HuH-7.5 (cell line): ENCODE measurements at places on chromosomes 6 and 20.

DNA sequence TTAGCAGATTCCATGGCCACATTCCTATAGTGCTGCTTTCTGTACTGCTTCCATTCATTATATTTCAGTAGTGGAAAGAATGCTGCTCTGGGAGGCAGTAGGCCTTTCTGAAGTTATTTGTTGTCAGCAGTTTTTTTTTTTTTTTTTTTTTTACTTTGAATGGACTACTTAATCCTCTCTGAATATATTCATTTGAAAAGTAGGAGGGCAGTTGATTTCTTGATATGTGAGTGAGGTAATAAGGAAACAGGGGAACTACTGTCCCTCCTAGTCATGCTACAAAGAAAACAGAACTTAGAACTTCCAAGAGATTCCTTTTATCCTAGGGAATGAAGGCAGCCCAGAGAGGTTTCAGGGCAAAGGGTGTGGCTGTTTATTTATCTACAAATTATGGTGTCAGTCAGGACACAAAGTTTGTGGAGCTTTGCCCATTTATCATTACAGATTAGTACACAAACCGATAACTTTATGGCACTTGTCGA is 155.9 kb downstream of the JARID2 start:
- no peak for DNase-seq

- no peak for DNase-seq
Measured at GRCh38 chr6:38233161-38233791, 406.5 kb downstream of the BTBD9 start.

DNA sequence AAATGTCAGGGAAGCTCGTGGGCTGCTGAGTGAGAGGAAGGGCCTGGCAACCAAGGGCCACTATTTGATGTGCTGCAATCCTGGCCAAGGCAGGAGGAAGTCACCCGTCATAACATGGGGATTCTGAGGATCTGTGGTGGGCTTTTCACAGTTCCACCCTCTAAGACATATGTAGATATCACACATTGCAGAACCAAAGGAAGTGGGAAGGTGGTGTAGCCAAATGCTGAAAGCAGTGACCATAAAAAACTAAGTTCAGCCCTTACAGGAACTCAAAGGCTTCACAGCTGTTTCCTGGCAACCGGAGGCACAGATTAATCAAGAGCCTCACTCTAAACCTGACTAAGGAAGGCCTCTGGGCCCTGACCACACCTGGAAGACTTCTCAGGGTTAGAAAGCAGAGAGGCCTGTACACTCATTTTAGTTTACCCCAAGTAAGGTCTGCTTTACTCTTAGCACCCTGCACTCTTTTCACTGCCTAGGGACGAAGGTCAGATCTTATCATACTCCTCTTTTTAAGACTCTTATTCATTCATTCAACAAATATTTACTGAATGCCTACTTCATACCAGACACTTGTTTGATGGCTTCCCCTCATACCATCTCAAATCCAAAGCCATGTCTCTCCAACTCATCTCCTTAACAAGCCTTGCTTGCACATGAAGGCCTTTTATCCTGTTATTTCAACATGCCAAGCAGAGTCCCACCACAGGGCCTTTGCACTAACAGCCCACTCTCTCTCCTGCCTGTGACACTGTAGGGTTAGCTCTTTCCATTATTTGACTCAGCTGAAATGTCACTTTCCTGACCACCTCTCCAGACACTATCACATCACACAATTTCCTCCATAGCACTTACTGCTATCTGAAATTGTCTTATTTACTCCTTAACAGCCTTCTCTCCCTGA is 2.6 kb downstream of the UBE2V1 start:
- DNase-seq = no peak

DNA sequence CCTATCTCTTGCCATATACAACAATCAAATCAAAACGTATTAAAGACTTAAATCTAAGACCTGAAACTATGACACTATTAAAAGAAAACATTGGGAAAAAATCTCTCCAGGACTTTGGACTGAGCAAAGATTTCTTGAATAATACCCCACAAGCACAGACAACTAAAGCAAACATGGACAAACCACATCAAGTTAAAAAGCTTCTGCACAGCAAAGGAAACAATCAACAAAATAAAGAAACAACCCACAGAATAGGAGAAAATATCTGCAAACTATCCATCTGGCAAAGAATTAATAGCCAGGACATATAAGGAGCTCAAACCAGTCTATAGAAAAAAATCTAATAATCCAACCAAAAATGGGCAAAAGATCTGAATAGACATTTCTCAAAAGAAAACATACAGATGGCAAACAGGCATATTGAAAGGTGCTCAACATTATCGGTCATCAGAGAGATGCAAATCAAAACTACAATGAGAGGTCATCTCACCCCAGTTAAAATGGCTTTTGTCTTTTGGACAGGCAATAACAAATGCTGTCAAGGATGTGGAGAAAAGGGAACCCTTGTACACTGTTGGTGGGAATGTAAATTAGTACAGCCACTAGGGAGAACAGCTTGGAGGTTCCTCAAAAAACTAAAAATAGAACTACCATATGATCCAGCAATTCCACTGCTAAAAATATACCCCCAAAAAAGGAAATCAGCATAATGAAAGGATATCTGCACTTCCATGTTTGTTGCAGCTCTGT is 76.2 kb downstream of the SNX5 start:
- DNase-seq = no peak

DNA sequence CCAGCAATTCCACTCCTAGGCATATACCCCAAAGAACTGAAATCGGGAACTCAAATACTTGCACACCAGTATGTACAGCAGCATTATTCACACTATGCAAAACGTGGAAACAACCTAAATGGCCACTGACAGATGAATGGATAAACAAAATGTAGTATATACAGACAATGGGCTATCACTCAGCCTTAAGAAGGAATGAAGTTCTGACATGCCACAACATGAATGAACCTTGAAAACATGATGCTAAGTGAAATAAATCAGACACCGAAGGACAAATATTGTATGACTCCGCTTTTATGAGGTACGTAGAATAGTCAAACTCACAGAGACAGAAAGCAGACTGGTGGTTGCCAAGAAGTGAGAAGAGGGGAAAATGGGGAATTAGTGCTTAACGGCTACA is 59.1 kb upstream of the CCN6 start:
- no peak for DNase-seq

GRCh38 chr6:741410-742339 is 48.7 kb upstream of the EXOC2 start:
- DNase-seq = no peak

DNA sequence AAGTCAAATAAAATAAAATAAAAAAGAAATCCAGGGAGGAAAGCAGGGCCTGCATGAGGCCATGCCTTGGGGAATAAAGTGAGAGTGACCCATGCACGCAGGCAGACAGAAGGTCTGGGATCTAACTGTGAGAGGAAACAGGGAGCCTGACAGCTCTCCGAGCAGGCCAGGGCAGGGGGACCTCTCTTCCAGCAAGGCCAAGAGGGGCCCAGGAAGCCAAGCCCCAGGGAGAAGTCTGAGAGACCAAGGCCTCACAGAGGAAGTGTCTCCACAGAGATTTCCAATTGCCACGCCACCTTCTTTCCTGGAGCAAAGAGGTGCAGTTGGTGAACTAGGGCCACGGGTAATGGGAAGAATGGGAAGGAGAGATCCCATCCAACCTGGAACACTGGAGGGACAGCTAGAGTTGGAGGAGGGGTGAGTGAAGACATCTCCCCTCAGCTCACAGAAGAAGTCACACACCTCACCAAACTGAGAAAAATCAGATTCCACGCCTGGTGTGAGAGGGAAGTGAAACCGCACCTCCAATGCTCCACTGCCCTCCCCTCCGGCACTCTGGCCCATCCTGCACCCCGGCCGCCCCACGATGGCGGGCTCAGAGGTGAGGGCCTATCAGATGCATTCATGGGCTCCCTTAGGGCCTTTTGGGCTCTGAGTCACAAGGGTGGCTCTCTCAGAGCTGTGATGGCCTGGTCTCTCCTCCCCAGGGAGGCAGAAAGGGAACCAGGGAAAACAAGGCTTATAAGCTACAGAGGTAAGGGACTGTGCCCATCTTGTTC is 25.1 kb upstream of the TAF8 start:
- no peak for DNase-seq
